ENCODE measurements at places on chromosomes 3 and 15. TPM values are rescaled to one million over a fixed set of nuclear protein-coding genes. Genes with fewer than 3 reads are reported as not detected.
A peak's percentile ranks its signal among the peaks of the same experiment; 100 is the strongest.

DNA sequence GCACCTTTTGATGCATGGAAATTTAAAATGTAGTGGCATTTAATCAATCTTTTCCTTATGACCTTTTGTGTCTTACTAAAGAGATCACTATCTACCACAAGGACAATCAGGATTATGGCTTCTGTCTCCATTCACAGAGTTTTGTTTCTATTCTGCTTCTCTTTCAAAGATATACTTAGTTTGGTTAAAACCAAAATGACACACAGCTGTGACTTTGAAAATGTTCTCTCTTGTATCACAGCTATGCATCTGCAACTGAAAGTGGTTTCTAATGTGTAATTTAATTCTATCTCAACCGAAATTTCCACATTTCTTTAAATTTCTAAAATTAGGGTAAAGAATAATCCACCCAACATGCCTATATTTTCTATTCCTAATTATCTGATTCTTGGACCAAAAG is 27.7 kb downstream of the HLTF start:
- no peak for DNase-seq

HCN4 gene
- polyA plus RNA-seq = not detected

DNA sequence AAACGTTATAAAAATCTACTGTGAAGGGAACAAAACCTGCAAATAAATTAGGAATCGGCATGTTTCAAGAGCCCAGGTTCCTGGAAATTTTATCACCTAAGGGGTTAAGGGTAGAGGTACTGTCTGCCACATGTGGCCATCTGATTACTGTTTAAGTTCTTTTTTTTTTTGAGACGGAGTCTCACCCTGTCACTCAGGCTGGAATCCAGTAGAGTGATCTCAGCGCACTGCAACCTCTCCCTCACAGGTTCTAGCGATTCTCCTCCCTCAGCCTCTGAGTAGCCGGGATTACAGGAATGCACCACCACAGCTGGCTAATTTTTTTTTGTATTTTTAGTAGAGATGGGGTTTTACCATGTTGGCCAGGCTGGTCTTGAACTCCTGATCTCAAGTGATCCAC is 35.8 kb downstream of the UQCC5 start:
- DNase-seq = no peak

DNA sequence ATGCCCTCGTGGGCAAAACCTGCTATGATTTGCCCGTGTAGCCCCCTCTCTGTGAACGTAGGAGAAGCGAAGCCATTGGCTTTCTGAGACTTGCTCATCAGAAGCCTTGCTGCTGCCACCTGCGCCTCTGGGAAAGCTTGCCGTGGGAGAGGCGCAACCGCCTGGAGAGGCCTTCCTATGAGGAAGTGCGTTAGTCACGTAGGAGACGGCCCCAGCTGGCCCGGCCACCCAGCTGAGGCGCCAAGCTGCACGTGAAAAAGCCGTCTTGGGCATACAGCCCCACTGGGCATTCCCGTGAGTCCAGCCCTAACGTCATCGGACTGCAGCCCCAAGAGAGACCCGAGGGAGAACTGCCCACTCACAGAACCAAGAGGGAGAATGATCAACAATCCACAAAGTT is 49.1 kb upstream of the TJP1 start:
- DNase-seq = peak; percentile 36

SLC27A2 gene
- 0.20 TPM for polyA plus RNA-seq

ECE2 gene
- polyA plus RNA-seq = not detected

DNA sequence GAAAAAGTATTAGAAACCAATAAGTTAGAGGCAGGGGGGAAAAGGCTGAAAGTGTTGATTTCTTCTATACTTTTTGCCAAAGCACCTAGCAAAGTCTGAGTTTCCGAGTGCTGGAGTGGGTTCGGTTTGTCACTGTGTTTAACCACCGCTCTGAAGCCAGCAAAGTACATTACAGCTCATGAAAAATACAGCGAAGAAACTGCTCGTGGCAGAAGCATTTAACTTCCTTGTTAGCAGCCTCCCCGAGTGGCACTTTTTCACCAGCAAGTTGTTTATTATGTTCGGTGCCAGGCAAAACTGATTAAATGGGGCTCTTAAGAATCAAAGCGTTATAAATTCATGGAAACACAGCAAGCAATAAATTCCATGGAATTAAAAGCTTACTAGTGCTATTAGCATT is 313.6 kb downstream of the FOXP1 start:
- no peak for DNase-seq

CA12 gene
- 2.9 TPM for polyA plus RNA-seq

- DNase-seq = peak; percentile 63
Measured at GRCh38 chr3:8660175-8661118, 15.8 kb upstream of the SSUH2 start.

ALDH1A2 gene
- polyA plus RNA-seq = 49.5 TPM

DNA sequence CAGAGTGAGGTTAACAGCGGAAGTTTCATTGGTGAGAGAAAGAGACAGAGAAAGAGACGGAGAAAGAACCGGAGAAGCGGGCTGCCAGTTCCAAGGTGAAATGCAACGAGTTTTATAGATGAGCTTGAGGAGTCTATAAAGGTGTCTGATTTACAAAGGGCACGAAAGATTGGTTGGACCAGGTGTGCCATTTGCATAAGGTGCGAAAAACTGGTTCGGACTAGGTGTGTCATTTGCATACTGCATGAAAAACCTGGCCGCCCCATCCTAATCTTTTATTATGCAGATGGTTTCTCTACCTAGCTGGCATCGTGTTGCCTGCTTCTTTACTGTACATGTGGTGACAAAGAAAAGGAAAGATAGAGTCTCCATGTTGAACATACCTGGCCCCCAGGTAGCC is 253.8 kb upstream of the IGF1R start:
- no peak for DNase-seq

GRCh38 chr3:37824954-37825328 is 36.7 kb upstream of the CTDSPL start:
- no peak for DNase-seq

HYAL1 gene
- 1.7 TPM for polyA plus RNA-seq

DNA sequence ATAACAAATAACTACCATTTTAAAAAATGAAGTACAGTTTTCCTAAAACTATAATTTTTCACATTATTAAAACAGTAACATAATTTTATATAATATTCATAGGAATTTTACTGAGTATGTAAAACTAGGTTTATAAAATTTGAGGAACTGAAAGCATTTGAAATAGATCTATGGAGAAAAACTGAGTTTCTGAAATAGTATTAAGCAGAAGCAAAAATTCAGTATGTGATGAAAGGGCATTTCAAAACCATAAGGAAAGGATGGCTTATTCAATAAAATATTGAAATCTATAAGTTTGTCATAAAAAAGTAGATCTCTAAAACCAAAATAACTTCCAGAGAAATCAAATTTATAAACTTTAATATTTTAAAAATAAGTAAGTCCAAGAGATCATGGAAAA is 53.4 kb downstream of the GBE1 start:
- DNase-seq = no peak

DNA sequence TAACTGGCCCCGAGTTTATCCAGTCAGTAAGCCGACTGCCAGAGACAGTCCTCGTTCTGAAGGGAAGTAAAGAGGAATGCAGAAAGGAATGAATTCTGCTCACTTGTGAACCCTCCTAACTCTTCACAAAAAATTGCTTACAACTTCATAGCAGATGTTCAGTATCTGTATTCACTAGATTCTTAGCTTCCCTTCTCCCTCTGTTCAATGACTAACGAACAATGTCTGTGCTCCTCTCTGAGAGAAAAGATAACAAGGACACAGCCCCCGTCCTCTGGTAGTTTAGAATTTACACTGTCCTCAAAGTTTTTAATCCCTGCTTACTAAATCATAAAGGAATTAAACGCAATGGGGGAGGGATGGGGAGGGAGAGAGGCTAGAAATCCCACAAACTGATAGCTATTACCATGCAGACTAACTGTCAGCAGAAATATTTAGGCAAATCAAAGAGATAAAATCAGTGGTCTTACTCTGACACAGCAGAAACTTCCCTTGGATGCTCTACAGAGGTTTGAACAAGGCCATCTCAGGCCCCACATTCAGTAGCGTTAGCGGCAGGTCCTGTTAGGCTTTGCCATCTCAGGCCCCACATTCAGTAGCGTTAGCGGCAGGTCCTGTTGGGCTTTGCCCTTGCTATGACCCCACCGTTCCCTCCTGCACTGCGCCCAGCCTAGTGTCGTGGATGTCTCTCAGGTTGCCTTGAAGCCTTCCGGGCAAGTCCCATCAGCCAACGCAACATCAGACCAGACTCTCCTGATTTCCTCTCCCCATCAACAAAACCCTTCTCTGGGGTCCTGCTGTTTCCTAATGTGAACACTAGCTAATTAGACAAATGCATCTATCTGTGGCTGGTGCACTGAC is 23.4 kb downstream of the NRROS start:
- no peak for DNase-seq

- no peak for DNase-seq
Measured at GRCh38 chr3:78610462-78611125, 1157.2 kb downstream of the ROBO1 start.

GRCh38 chr3:39114456-39114855 is 7.0 kb downstream of the TTC21A start:
- no peak for DNase-seq

DNA sequence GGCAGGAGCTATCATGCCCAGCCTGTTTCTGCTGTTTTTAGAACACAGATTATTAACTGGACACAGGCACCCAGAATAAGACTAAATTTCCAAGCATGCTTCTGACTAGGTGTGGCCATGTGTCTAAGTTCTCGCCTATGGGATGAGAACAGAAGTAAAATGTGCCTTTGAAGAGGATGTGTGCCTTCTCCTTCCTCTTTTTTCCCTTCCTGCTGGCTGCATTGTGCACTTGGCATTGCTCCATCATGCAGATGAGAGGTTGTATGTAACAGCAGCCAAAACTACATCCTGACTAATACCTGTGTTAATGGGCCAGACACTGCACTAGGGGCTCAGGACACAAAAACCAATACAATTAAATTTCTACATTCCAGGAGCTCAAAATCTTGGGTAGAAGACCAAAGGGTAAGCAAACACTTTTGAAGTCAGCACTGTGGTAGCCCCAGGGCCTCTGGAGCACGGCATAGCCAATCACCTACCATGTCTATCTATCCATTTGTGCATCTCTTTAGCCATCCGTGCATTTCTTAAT is 40.9 kb upstream of the RNU6-1 start:
- peak; percentile 70 for DNase-seq

DNA sequence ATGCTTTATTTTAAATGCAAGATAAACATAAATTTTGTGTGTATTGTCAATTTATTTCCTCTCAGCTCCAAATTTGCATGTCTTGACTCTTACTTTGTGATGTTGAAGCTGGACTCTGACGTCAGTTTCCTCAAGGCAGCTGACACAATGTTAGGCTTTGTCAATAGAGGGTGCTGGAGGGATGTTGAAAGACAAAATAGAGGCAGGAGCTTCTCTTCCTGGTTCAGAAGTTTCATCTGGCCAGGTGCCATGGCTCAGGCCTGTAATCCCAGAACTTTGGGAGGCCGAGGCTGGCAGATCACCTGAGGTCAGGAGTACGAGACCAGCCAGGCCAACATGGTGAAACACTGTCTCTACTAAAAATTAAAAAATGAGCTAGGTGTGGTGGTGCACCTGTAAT is 408.6 kb downstream of the GBE1 start:
- peak; percentile 8 for DNase-seq

All from muscle of leg (tissue), 16 donors.